ENCODE measurements at places on chromosomes 3 and 15.
A peak's percentile ranks its signal among the peaks of the same experiment; 100 is the strongest.

DNA sequence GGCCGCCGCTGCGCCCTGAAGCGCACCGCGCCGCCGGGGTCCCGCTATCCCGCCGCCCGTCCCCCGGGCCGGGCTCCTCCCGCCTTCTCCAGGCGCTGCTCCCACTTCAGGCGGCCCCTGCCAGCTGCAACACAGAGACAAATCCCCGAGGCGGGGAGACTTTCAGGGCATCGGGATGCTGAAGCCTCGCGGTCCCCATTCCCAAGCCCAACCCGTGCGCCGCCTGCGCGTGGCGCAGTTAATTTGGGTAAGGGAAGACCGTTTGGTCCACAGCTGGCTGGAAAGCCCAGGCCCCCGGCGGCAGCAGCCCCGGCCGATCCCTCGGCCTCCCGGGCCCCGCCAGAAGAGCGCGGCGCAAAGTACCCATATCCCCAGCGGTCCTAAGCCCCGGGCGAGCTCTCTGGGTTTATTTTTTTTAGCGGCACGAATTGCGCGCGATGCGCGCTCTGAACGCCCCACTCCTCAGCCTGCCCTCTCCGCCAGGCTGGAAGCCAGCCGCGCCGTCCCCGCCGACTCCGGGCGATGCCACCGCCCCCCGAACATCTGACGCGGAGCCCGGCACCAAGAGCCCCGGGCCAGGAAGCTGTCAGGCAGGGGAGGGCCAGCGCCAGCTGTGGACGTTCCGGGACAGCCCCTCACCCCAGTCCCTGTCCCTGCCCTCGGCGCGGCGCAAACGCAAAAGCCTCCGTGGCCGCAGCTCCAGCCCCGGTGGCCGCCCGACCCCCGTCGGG, 517 bp downstream of the FBN1 start:
- peak; percentile 69 for DNase-seq

GRCh38 chr3:39809181-39809994, at the start of gene MYRIP:
MYRIP (plus strand) TSS chr3:39809609; CDS start chr3:39900817, 91,208 bp downstream.
- DNase-seq: peak; percentile 37

- DNase-seq: no peak
Measured at GRCh38 chr15:93646193-93646592, 557.2 kb upstream of the RGMA start.

DNA sequence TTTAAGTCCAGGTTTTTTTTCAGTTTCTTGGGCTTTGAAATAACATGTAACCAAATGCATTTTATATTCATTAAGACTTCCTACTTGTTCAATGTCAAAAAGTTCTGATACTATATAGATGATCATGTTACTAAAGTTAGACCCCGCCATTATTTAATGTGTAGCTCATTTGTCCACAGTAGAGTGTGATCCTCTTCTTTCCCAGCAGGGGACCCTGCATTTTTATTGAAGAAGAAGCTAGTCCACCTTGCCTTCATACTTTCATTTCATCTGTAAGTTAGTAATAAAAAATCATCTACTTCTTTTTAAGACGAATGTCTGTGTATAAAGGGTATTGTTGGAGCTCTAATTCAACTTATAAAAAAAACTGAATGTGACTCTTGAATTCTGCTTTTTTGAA, 404.6 kb downstream of the SI start:
- no peak for DNase-seq

DNA sequence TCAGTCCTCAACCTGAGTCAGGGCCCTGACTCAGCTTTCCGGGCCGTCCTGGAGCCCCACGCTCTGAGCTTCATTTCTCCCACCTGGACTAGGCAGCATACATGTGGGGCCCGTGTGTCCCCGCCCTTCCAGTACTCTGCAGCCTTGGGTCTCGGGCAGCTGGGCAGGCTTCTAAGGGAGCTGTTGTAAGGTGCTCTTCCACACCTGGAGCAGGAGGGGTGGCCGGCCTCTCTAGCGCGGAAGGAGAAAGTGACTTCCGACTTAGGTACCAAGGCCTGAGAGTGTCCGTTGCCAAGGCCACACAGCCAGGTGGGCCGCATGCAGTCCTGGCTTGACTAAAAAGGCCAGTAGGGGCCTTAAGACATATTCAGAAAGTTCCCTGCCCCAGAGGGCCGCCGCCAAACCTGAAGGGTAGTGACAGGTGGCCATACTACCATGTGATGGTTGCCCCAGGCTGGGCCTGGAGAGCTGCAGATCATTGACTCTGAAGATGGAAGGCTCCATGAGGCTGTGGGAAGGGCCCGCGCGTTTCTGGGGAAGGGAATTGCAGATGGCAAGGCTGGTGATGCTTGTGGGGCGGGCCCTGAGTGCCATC, 9.4 kb upstream of the SEMA3B start:
- no peak for DNase-seq
